Esophagus squamous epithelium (tissue), 5 donors: ENCODE measurements at places on chromosomes 7 and 10.

GRCh38 chr10:69045441-69046300 is 42.2 kb upstream of the SRGN start:
- H3K27me3 ChIP-seq = no peaks in the 10 kb centered on the region
- H3K36me3 ChIP-seq = no peaks in the 10 kb centered on the region
- peaks cover 21% of the 10 kb centered on the region for H3K4me1 ChIP-seq
- no peak overlapping the region for H3K4me3 ChIP-seq
- DNase-seq = no peak

- H3K36me3 ChIP-seq = peaks cover 66% of the 10 kb centered on the region
- no peaks in the 10 kb centered on the region for H3K27me3 ChIP-seq
- no peak overlapping the region for H3K4me3 ChIP-seq
- DNase-seq = no peak
- H3K4me1 ChIP-seq = no peaks in the 10 kb centered on the region
These were observed 5.3 kb upstream of the KCNIP2 start for GRCh38 chr10:101848894-101849351.

- no peak overlapping the region for H3K4me3 ChIP-seq
- H3K27ac ChIP-seq = no peak overlapping the region
- H3K27me3 ChIP-seq = no peaks in the 10 kb centered on the region
- H3K4me1 ChIP-seq = no peaks in the 10 kb centered on the region
These were observed 36.9 kb upstream of the STARD3NL start for GRCh38 chr7:38141187-38141586.

- no peak overlapping the region for H3K4me3 ChIP-seq
- no peak overlapping the region for H3K27ac ChIP-seq
- H3K27me3 ChIP-seq = no peaks in the 10 kb centered on the region
These were observed 341.1 kb upstream of the SEMA3A start for GRCh38 chr7:84535580-84536270.

DNA sequence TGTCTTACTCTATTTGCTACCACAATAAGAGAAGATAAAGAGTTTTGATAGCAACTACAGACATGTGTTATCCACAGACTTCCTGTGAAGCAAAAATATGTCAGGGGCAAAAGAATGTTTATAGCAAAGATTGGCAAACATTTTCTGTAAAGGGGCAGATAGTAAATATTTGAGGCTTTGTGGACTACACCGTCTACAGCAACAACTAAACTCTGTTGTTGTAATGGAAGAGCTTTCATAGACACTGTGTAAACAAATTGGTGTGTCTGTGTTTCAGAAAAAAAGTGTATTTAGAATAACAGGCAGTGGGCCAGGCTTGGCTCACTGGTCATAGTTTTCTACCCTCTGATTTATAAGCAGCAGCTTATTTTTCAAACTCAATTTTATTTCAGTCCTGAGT is 521.4 kb downstream of the ANKRD7 start:
- no peak overlapping the region for H3K27ac ChIP-seq
- H3K4me1 ChIP-seq = no peaks in the 10 kb centered on the region
- DNase-seq = no peak
- H3K4me3 ChIP-seq = no peak overlapping the region

DNA sequence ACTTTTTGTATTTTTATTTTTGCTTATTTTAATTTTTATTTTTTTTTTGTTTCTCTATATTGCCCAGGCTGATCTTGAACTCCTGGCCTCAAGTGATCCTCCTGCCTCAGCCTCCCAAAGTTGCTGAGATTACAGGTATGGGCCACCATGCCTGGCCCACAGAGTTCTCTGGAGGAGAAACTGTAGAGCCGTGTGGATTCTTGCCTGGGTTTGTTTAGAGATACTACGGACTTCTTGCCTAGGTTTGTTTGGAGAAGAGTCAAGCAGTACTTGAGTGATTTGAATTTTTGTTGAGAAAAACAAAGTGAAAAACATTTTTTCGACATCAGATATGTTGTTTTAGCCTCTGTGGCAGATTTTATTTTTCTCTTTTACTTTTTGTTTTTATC is 99.0 kb downstream of the CAMK1D start:
- peaks cover 4% of the 10 kb centered on the region for H3K4me1 ChIP-seq
- DNase-seq = no peak
- no peaks in the 10 kb centered on the region for H3K36me3 ChIP-seq
- peak overlapping the region; percentile 34 for H3K4me3 ChIP-seq
